ELF-1 (cell line): ENCODE measurements at places on chromosomes 13 and 19.

- DNase-seq = no peak
Observed at GRCh38 chr13:27450921-27451471, 632 bp upstream of the MTIF3 start.

GRCh38 chr13:56349866-56350265, 790.9 kb upstream of the PRR20A start:
- DNase-seq = no peak

GRCh38 chr19:6038634-6039405, 60.9 kb upstream of the RANBP3 start:
- DNase-seq = no peak

DNA sequence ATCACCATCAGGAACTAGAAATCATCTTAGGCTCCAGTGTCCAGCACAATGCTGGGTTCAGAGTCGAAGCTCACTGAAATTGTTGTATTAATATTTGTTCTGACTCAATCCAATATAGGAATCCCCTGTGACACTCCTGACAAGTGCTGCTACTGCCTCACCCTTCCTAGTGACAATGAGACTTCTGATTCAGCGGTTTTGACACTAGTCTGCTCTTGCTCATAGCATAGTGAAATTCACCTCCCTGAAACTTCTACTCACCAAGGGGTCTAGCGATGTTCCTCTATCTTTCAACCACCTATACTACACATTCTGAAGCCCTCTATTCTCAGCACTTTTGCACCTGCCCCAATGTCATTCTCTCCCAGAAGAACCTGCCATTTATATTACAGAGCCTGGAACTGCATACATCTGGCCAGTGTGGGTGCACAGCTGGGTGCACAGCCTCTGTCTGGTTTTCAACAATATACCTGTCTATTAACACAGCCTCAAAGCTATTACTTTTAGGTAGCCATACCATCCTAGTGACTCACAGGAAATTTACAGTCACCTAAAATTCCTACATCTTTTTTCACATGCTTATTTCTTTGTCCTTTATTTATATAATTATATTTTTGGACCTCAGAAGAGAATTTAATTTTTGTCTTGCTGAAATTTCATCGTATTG, 88.3 kb downstream of the DOCK9 start:
- no peak for DNase-seq

DNA sequence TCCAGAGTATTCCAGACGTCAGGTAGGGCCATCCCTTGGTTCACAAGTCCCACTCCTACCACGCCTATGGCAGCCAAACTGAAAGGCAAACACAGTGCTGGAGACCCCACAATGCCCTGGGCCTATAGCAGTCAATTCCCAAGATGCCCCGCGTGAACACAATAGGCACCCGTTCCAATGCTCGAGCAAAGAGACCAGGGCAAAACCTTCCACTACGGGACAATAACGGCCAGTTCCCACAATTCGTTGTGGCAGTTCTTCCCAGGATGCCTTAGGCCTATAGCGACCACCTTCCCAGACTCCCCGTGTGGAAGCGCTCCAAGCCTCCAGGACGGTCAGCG, 538 bp downstream of the ZNF428 start:
- no peak for DNase-seq

DNA sequence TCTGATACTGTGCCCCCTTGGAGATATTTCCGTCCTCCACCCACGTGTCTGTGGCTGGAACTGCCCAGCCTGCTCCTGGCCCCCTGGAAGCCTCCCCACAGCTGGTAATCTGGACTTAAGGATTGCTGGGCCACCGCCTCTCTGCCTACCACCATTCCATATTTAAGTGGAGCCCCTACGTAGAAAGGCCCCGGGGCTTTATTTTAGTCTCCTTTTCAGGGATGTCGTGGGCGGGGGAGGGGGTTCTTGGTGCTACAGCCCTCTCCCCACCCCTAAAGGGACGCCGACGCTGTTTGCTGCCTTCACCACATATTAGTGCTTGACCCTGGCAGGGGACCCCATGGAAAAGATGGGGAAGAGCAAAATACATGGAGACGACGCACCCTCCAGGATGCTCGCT, 2.7 kb upstream of the NOP53 start:
- DNase-seq = peak; percentile 36

- DNase-seq = no peak
Observed at GRCh38 chr19:6707011-6707657, 13.3 kb downstream of the C3 start.

- DNase-seq = no peak
Observed at GRCh38 chr19:37763488-37763887, 15.9 kb downstream of the ZNF573 start.

DNA sequence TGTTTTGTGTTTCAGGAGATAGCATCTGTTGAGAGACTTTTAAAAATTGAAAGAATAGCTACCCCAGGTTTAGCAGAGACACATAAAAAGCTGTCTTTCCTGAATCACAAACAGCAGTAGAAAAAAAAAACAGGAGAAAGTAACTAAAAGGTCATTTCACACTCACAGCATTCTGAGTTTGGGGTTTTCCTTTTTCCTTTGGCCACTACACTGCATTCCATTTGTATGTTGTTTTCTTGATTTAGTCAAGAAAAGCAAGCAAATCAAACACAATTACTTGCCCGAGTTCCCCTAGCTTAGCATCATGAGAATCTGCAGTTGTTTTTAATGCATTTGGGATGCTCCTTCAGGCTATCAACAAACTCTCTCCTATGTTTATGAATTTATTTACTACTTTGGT, 161.0 kb downstream of the KCTD12 start:
- no peak for DNase-seq

GRCh38 chr19:8700956-8701355, 2.4 kb upstream of the ACTL9 start:
- no peak for DNase-seq

DNA sequence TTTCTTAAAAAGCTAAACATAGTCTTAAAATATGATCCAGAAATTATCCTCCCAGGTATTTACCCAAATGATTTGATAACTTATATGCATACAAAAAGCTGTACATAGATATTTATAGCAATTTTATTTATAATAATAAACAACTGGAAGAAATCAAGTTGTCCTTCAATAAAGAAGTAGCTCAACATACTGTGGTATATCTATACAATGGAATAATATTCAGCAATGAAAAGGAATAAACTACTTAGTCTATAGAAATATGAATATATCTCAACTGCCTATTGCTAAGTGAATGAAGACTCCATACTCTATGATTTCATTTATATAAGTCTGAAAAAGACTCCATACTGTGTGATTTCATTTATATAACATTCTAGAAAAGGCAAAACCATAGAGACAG, 47.1 kb upstream of the SLAIN1 start:
- no peak for DNase-seq

- DNase-seq = no peak
Observed at GRCh38 chr13:24097064-24097463, 63.5 kb upstream of the SPATA13 start.

- DNase-seq = no peak
Observed at GRCh38 chr19:13722146-13722545, 42.2 kb upstream of the MRI1 start.

GRCh38 chr19:52542984-52543664, 15.7 kb downstream of the ZNF808 start:
- no peak for DNase-seq

DNA sequence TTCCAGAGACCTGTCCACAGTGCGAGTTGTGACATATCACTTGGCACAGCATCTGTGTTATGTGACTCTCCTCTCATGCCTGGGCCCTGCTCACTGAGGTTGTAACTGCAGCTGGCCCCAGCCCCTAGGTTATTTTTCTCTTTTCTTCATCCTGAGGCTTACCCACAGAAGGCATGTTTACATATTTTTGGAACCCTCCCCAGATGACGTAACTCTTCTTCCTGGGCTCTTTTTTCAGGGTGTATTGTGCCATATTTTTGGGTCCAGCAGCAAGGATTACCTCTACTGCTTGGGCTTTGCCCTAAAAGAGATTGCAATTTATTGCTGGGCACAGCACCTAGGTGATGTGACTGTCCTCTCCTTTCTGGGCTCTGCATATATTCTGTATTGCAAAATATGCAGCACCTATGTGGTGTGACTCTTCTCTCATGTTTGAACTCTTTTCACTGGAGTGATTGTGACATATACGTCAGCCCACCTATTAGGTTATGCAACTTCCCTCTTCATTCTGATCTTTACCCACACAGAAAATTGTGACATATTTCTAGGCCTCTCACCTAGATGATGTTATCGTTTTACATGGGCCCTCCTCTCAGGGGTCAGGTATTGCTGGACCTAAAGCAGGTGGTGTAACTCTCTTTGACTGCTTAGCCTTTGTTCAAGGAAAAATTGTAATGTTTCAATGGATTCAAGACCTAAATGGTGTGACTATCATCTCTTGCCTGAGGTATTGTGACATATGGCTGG, 64.5 kb upstream of the ZNF724 start:
- no peak for DNase-seq

GRCh38 chr13:101382086-101382485, 34.2 kb downstream of the NALCN start:
- DNase-seq = no peak

- DNase-seq = no peak
Observed at GRCh38 chr19:12098040-12098439, 33.5 kb downstream of the ZNF844 start.

GRCh38 chr13:23876265-23876664, 12.9 kb downstream of the MIPEP start:
- no peak for DNase-seq

- DNase-seq = no peak
Observed at GRCh38 chr13:62060570-62060969, 644.9 kb upstream of the PCDH20 start.

GRCh38 chr13:87138866-87139265, 532.3 kb upstream of the SLITRK5 start:
- DNase-seq = no peak

DNA sequence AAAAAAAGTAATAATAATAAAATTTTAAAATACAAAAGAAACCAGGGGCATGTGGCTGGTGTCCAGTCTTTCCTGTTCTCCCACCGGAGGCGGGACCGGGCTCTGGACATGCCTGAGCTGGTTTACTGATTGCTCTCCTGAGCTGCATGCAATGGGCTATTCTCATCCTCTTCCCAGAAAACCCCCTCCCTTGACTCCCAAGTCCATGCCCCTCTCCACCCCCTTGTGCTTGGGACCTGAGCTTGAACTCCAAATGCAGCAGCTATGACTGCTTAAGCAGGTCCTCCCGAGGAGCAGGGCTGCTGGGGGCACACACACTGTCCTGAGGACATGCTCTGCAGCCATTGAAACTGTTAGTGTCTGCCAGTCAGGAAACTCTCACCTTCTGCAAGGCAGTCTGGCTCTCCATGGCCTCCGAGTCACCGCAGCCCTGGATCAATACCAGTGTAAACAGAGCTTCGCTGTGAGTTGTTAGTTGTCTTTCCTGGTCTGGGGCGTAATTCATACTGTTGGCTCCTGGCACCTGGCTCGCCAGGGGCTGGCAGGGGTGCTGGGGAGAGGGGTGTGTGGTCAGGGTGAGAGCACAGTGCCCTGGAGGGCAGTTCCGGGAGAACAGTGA, 41.6 kb upstream of the CHST8 start:
- no peak for DNase-seq

- peak; percentile 2 for DNase-seq
Observed at GRCh38 chr19:22945560-22945959, 57.4 kb downstream of the ZNF728 start.

GRCh38 chr13:110876609-110877008, 38.3 kb downstream of the ANKRD10 start:
- no peak for DNase-seq

DNA sequence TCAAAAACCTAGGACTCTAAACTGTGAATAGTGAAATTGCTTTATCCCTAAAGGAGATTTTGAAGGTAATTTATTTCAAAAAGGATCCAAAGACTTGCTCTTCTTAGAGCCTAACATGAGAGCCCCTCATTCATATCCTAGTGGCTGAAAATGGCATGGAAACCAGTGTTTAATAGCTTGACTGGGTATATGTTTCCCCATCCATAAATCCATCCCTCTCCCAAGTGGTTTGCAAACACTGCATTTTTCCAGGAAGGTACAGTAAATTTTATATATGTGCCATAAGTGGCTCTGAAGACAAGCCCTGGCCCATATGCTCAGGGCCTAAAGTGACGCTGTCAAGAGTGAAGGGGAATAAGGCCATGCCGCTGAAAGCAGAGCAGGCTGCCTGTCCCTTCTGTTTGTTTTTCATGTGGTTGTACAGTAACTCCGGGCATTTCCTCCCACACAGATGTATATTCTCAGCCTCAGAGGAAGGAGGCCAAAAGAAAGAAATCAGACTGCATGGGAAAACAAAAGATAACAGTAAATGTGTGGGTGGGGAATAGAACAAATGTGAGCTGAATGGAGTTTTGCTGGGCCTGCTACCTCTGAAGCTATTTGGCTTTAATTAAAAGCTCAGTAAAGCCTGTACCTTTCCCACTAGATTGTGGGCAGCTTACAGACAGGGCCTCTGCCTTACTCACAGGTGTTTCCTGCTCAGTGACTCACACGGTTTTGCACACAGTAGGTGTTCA, 181.9 kb downstream of the PCDH9 start:
- DNase-seq = no peak

DNA sequence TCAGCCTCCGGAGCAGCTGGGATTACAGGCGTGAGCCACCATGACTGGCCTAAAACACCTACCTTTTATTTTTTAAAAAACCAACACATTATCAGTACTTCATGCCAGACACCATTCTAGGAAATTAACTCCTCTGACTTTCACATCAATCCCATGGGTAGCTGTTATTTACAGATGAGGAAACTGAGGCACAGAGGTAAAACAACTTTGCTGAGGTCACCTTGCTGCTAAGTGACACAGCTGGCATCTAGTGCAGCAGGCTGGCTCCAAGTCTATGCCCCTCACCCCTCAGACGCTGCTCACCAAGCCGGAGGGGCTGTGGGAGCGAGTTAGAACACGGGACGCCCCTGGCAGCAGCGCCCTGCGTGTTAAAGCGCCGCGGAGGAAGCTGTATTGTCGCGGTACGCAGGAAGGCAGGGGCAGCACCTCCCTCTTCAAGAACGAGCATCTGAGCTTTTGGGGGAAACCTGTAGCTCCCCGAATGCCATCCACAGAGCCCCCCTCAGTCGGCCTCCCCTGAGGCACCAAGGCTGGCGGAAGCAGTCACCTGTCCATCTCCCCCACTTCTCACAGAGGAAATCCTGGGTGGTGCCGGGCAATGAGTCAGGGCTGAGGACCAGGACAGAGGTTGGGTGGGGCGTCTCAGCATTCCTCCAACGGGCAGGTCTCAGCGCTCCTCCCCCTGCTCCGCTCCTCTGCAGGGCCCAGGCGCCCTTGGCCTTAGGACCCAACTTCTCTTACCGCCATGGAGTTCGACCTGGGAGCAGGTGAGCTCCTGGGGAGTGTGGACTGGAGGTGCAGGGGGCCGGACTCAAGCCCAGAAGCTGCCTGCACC, at the start of gene C19orf33:
TSS of gene C19orf33 (plus strand) at position 735 of the 835 bp plus-strand sequence. CDS start at position 746, 11 bp downstream.
- DNase-seq = peak; percentile 44
